ENCODE measurements at places on chromosomes 2 and 18. TPM values are rescaled to one million over a fixed set of nuclear protein-coding genes. Genes with fewer than 3 reads are reported as not detected.

AQP12B gene
- 2.5 TPM for polyA plus RNA-seq

NTSR2 gene
- polyA plus RNA-seq = not detected

DSG2 gene
- 58.3 TPM for polyA plus RNA-seq

GKN1 gene
- polyA plus RNA-seq = not detected

PIEZO2 gene
- polyA plus RNA-seq = 17.0 TPM

HPCAL1 gene
- polyA plus RNA-seq = 35.4 TPM

ANKRD30BL gene
- polyA plus RNA-seq = 0.57 TPM

ACVR1 gene
- polyA plus RNA-seq = 33.6 TPM

C1QL2 gene
- polyA plus RNA-seq = not detected

PRSS56 gene
- polyA plus RNA-seq = not detected

ST6GAL2 gene
- 65.6 TPM for polyA plus RNA-seq

MROH2A gene
- not detected for polyA plus RNA-seq

BARD1 gene
- polyA plus RNA-seq = 20.0 TPM

RND3 gene
- polyA plus RNA-seq = 68.4 TPM

DNA sequence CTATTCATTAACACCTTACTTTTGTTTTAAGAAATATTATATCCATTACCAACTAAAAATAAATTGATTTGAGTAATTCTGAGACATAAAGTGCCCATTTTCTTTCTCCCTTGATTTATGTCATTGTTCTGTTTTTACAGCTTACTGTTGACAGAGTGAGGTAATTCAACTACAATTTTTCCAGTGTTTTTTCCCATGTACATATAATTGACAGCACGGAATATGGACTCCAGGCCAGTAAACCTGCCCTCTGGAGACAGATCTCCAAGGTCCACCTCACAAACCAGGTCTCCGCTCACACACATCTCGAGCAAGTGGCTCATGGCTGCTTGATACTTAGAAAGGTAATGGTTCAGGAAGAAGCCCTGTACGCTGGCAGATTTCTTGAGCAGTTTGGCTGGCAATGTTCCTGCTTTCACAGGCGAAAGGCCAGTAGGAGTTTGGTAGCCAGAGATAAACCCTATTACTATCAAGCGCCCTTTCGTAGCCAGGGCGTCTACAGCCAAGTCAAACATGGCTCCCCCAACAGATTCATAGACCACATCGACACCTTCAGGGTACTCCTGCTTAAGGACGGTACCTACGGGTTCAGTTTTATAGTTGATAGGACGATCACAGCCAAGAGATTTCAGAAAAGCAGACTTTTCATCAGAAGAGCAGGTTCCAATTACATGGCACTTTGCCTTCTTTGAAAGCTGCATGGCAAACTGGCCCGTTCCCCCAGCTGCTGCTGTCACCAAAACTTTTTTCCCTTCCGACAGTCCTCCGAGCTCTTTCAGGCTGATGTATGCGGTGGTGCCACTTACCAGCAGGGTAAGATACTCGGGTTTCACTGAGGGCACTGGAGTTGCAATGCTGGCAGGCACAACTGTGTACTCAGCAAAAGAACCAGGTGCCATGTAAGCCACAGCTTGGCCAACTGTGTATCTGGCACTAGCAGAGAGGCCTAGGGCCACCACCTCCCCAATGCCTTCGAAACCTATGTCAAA is 7.4 kb downstream of the PTGR3 start:
- no peak for DNase-seq

- DNase-seq = no peak
Measured at GRCh38 chr2:147247749-147248148, 597.1 kb upstream of the ACVR2A start.

- DNase-seq = no peak
Measured at GRCh38 chr18:67426486-67426885, 90.0 kb downstream of the DSEL start.

GRCh38 chr2:126467367-126468054 is 188.4 kb upstream of the GYPC start:
- no peak for DNase-seq

DNA sequence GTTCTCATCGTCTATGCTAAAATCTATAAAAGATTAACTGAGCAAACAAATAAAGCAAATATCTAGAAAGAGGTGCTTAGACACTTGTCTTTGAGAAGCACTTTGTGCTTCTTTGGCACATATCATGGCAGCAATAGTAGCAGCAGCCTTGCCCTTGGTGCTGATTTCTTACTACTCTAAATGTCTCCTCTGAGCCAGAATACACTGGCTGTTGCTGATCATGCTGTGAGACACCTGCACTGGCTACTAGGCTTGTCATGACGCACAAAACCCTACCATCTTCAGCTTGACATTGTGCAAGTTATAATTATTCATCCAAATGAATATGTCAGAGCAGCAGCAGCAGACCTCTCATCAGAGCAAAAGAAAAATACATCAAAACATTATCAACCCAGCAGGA is 46.7 kb downstream of the FANCL start:
- no peak for DNase-seq

DNA sequence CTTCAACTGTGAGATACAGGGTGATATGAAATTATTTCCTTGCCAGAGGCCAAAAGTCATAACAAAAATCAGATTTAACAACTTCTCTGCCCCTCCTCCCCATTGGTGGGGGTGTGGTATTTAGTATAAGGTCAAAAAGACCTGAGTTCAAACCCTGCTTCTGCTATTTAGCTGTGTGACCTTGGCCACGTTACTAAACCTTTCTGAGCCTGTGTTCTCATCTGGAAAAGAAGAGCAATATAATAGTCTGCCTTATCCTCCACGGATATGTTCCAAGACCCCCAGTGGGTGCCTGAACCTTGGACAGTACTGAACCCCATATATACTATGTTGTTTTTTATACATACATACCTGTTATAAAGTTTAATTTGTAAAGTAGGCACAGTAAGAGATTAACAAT is 3.7 kb downstream of the CDC42EP3 start:
- DNase-seq = no peak

DNA sequence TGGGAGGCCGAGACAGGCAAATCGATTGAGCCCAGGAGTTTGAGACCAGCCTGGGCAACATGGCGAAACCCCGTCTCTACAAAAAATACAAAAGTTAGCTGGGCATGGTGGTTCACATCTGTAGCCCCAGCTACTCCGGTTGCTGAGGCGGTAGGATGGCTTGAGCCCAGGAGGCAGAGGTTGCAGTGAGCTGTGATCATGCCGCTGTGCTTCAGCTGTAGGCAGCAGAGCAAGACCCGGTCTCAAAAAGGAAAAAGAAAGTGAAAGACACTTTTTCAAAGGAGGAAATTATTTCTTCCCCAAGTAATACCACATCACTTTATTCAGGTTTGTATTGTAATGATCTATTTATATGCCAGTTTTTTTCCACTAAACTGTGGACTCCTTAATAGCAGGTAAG is 35.7 kb upstream of the TAF4B start:
- no peak for DNase-seq

DNA sequence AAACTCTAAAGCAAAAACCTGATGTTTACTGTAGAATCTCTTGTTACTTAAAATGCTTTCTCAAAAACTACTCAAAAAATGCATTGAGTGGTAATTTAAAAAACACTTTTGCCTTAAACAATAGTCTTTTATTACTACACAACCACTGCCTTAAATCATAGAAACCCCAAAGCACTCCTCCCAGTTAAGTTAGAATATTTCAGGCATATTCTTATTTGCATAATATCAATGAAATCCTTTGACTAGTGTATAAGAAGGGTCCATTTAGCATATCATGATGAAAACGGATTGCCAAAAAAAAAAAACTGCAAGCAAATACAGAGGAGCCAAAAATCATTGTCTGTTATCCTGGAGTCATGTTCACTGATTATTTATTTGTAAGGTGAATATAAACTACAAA is 119.2 kb downstream of the PTPRM start:
- DNase-seq = no peak

- DNase-seq = no peak
Measured at GRCh38 chr2:101287303-101287702, 21.2 kb downstream of the RNF149 start.

DNA sequence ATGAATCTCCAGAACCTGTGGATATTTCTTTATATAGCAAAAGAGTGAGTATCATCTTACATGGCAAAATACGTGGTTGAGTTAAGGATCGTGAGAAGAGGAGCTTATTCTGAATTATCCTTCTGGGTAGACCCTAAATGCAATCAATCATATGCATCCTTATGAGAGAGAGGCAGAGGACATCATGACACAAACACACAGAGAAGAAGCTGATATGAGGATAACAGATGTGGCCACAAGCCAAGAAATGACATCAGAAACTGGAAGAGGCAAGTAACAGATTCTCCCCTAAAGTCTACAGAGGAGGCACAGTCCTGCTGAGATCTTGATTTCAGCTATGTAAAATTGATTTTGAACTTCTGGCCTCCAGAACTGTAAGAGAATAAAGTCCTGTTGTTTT is 730.2 kb upstream of the ZNF804A start:
- no peak for DNase-seq

Measured in left renal pelvis (tissue), 4 donors.